ENCODE measurements at places on chromosomes 4 and X.

- DNase-seq, result no peak
Observed at GRCh38 chrX:2799369-2799768, 29.4 kb upstream of the GYG2 start.

DNA sequence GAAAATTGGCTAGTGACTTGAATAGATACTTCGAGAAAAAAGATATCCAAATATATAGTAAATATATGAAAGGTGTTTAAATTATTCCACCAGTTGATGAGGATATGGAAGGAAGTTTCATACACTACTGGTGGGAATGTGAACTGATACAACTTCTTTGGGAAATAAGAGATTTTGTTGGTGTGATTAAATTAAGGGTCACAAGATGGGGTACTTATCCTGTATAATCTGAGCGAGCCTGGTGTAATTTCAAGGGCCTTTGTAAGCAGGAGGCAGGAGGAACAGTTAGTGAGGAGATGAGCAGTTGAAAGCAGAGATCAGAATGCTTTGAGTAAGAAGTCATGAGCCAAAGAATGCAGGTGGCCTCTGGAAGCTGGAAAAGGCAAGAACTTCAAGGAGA lies 192.2 kb downstream of the KCTD8 start:
- DNase-seq, result no peak

DNA sequence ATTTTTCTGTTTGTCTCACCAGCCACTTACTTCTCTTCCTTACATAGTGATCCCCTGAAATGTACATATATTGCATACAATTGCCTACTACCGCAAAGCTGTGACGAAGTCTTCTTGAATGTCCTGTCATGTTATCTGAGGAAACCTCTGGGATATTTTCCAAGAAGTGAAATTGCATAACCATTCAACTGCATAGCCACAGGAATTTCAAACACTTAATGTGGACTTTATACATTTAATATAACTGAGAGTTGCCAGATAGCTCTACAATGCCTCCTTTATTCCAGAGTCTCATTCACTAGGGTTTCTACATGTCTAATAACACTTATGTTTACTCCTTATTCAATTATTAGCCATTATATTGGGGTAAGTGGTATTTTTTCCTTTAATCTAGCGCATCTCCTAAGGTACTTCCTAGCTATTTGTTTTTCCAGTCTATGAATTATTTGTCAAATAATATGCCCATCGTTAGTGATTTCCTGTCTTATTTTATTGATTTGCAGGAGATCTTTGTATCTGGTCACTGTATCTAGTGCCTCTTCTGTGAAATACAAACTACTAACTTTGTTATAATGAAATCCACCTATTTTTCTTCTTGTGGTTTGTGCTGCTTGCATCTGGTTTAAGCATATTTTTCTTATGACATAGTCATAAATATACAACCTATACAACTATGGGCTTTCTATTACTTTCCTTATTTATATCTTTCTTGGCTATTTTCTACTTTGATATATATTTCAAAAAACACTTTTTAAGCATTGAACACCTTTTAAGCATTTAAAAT lies 69.2 kb upstream of the GRID2 start:
- DNase-seq, result no peak

DNA sequence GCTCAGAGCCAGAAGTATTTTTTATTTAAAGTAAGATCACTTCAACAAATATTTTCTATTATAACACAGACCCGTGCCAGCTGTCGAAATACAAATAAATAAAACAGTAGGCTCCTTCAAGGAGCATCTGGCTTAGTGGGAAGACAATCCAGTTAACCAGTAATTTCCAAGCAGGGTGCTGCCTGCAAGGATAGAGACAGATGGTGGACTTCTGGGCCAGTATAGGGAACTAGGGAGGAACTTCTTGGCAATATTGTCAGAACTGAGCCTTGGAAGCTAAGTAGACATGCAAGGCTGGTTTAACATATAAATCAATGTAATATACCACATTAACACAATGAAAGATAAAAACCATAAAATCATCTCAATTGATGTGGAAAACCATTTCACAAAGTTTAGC lies 17.0 kb upstream of the MTMR1 start:
- DNase-seq, result no peak

DNA sequence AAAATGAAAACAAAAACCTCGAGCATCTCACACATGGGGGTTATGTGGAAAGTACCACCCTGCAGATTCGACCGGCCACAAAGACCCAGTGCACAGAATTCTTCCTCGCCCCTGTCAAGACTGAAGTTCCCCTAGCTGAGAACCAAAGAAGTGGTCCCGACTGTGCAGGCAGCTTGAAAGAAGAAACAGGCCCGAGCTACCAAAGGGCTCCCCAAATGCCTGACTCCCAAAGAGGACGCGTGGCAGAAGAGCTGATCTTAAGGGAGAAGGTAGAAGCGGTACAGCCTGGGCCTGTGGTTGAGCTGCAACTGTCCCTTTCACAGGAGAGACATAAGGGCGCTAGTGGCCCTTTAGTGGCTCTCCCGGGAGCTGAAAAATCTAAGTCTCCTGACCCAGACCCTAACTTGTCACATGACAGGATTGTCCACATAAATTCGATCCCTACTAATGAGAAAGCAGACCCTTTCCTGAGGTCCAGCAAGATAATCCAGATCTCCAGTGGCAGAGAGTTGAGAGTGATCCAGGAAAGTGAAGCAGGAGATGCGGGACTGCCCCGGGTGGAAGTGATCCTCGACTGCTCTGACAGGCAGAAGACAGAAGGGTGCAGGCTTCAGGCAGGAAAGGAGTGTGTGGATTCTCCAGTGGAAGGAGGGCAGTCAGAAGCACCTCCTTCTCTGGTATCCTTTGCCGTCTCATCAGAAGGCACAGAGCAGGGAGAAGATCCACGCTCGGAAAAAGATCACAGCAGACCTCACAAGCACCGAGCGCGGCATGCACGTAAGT lies 108.8 kb upstream of the MYOZ2 start:
- peak; percentile 50 for DNase-seq

- DNase-seq, result no peak
Observed at GRCh38 chr4:65868096-65868824, 198.0 kb upstream of the EPHA5 start.

DNA sequence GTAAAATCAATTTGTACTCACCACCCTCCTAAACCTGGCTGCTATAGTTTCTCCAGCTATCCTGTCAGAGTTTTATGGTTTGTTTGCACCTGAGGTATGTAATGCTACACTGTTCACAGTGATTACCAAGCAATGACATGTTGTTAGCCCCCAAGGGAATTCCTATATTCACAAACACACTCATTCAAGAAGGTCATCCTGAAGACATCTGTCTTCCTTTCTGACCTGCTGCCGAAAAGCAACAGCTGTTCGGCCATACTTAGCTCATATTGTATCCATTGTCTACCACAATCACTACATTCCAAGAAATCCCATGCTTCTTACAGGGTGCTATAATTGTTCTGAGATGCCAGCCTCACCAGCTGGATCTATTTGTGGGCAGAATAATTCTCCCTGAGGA lies 160.1 kb upstream of the GYPA start:
- DNase-seq, result no peak

GRCh38 chr4:154086247-154086646 lies 297.4 kb upstream of the SFRP2 start:
- no peak for DNase-seq

- no peak for DNase-seq
Observed at GRCh38 chr4:183670251-183670650, 11.2 kb downstream of the TRAPPC11 start.

DNA sequence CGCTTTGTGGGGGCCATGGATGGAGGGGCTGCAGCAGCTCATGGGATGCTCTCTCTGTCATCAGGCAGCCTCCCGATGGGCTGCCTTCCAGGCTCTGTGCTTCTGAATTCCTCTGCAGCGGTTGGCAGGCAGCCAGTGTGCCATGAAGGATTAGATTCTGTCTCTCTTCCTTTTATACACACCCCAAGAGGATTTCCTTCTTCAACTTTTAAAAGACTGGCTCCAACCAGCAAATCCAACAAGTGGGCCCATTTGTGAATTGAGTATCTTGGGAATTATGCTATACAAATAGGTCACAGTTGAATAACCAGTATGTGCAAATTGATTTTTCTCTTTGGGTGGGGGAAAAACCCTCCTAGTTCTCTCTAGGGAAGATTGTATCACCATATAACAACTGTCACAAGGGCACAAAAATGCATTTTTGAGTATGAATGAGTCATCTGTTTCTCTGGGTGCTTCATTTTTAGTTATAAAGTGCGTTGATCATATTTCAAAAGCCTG lies 96.8 kb upstream of the FAT1 start:
- DNase-seq, result peak; percentile 67

DNA sequence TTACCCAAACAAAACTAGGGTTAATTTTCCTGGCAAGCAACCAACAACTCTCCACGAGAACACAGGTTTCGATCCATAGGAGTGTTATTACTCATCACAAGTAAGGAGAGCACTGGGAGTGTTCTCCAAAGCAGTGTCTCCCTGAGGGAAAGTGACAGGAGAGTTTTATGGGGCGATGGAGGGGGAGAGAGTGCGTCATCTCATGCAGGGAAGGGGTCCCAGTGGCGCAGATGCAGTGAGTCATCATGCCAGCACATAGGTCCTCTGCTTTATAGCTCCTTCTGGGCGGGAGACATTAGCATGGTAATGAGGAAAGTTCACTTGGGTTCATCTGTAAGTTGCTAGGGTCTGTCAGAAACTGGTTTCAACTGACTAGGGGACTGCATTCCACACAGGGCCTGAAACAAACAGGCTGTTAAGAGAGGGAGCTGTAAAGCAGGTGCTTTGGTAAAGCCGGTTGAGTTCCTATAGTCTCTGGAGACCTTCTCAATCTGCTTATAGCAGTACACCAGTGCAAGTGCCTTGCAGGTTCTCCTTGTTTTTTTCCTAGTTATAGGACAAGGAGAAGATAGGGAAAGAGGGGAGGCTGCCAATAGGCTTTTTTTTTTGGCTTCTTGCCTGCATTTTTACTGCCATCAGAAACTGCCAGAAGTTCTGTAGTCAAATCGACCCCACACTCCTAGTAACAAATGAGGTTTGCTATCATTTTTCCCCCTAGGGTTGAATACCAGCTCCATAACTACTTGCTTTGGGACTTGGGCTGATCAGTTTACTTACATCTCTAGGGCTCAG lies 12.8 kb upstream of the BOD1L1 start:
- DNase-seq, result no peak

DNA sequence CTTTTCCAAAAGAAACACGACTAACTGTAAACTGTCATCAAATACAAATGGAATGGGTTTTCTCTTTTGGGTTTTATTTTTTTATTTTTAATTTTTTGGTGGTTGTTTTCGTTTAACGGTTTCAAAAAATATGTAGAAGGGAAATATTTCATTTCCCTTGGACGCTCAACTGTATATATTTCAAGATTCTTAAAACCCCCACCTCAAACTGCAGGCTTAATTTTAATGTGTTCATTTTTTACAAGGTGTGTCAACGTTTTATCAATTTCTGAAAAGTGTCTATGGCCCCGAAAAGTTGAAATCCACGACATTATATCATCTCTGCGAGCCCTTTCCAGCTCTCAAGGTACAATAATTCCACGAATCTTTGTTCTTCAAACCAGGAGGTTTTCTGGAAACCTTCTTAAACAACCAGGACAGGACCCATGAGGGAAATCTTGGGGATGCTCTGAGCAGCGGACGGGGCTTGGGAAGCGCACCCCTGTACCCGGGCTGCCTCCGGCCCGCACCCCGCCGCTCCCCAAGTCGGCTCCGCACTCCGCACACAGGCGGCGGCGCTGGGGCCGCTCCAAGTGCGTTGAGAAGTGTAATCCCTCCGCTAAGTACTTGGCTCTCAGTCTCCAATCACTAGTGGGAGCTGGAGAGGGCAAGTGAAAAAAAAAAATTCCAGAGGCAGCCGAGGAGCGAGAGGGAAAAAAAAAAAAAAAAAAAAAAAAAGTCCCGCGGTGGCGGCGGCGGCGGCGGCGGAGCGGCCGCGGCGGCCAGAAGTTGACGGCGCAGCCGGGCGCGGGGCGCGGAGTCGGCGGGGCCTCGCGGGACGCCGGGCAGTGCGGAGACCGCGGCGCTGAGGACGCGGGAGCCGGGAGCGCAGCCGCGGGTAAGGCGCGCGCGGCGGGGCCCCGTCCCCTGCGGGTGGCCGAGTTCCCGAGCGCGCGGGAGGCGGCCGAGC lies at the start of gene BMPR1B:
Gene BMPR1B (plus strand): TSS at position 764 of the 949 bp plus-strand sequence. CDS start 346,470 bp downstream, outside the sequence.
- DNase-seq, result no peak

- DNase-seq, result no peak
Observed at GRCh38 chr4:40196724-40197281, at the start of gene RHOH. RHOH (plus strand) TSS chr4:40197031; CDS start chr4:40243387, 46,356 bp downstream.

DNA sequence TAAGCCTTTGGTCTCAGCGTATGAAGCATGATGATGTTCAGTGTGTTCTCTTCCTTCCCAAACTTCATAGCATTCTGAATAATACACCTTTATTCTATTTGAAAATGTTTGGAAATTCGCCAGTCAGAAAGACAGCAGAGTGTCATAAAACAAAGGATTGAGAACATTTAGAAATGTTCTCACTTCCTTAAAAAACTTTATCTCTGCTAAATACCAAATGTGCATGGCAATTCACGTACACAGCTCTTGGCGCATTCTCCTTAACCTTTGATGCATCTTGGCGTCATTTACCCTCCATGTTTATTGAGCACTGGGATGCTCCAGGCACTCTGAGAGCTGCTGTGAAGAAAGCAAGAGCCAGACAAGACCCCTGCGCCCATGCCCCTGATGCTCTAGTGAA lies 7.2 kb upstream of the IRF2 start:
- no peak for DNase-seq

DNA sequence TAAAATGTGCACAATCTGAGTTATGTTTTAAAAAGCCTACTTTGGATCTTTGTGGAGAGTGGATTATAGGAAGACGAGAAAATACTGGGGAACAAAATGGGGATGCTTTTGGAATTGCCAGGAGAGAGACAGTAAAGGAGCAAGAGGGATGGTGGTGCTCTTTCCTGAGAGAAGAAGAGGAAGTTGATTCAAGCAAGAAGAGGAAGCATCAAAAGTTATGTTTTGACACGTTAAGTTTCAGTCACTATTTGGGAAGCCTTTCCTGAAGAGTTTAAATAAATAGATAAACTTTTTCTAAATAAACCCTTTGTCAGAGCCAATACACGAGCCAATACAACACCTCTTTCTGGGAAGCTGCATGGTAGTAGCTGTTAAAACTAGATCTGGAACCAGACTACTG lies 394.1 kb downstream of the GALNTL6 start:
- no peak for DNase-seq

- no peak for DNase-seq
Observed at GRCh38 chrX:110123331-110123782, 120.4 kb downstream of the TMEM164 start.

DNA sequence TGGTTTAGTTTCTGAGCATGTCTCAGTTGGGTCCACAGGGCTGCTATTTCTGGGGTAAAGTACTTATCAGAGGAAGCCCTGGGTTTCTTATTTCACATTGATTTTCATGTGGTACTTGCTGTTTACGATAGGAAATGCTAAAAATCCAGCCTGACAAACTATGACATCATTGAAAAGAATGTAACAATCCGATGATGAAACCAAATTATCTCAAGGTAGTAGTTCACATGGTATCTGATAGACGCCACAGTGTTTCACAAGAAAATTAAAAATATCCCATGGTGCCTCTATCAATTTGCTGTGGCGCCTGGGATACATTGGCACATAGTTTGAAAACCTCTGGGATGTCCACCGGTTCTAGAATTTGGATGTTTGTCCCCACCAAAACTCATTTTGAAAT lies 418.9 kb upstream of the RPS6KA3 start:
- no peak for DNase-seq

Data from Peyer's patch (tissue), 4 donors.